Frontal cortex (tissue), 4 donors: ENCODE measurements at places on chromosomes 16 and 17. TPM values are rescaled to one million over a fixed set of nuclear protein-coding genes. Genes with fewer than 3 reads are reported as not detected.

Gene C16orf74
- 0.82 TPM for total RNA-seq

Gene INCA1
- not detected for total RNA-seq

DNA sequence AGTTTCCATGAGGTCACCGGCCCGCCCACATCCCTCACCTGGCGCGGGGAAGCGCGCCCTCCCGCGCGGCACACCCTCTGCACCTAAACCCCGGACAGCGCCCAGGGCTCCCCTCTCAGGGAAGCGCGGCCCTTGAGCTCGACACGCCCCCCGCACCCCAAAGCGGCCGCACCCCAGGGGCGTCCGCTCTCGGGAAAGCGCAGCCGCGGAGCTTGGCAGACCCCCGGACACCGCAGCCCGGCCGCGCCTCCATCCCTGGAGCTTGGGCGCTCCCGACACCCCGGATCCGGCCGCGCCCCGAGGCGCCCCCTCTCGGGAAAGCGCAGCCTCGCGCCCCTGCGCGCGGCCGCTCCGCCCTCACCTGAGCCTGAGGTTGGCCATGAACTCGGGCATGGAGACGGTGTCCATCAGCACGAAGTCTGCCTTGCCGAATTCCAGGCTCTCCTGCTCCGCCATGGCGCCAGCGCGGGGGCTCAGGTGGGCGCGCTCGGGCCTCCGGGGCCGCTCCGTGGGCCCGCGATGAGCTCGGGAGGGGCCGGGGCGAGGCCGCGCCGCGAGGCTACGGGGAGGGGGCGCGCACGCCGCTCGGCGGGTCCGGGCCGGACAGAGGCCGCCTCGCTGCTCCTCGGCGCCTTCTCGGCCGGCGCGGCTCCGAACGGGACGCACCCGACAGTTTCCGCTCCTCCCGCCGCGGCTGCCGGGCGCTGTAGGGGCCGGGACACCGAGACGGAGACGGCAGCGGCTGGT is at the start of gene MYO1D:
Gene MYO1D, minus strand, starts transcription at position 708 of the 747 bp plus-strand sequence. Its CDS starts 252 bp downstream, at position 456.
- peak; percentile 63 for DNase-seq

DNA sequence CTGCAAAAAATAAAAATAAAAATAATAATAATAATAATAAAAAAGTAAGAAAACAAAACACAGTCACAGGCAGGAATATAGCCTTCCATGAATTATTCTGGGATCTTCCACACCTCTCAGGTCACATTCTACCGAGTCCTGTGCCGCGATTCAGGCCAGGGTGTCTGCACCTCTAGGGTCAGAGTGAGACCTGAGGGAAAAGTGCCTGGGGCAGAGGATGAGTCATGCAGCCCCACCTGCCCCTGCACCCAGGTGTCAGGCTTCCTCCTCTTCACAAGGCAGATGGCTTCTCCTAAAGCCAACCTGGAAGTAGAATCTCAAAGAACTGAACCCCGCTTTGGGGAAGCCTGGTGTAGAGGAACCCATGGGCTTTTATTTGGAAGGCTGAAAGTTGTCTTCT is 283.7 kb downstream of the CPPED1 start:
- DNase-seq: no peak

Gene NPW
- not detected for total RNA-seq

DNA sequence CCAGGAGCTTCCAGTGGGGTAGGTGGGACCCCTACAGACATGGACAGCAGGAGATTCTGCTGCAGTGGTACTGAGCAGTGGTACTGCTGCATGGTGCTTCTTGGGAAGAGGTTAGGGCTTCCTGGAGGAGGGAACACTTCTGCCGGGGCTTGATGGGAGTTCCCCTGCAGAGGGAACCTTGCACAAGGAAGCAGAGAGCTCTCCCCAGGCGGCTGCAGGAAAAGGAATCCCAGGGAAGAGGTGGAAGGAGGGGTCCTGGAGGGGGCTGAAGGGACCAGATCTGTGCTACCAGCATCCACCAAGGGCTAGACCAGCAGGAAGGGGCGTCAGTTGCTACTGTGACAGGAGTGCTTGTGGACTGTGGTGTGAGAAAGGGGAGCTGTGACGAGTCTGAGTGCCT is 10.6 kb downstream of the RIPOR1 start:
- DNase-seq: no peak

DNA sequence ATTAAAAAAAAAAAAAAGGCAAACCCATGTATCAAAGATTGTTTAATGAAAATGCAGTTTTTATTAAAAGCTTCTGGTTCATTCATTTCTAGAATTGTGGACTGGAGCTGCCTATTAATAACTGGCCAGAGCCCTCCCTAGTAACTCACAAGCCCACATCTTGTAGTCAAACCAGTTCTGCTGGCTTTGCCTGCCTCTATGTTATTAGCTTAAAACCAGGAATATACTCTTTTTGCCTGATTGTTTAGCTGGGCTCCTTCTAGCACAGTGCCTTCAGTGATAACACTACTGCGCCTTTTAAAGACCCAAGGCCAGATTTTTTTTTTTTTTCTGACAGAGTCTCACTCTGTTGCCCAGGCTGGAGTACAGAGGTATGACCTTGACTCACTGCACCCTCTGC is 26.0 kb downstream of the TAC4 start:
- DNase-seq: no peak

GRCh38 chr16:73054498-73054812 is 6.5 kb upstream of the ZFHX3 start:
- DNase-seq: no peak
